LoVo (cell line): ENCODE measurements at places on chromosomes 2 and 18.
A peak's percentile ranks its signal among the peaks of the same experiment; 100 is the strongest.

- no peak for DNase-seq
Measured at GRCh38 chr2:190765386-190766173, 115.0 kb upstream of the GLS start.

DNA sequence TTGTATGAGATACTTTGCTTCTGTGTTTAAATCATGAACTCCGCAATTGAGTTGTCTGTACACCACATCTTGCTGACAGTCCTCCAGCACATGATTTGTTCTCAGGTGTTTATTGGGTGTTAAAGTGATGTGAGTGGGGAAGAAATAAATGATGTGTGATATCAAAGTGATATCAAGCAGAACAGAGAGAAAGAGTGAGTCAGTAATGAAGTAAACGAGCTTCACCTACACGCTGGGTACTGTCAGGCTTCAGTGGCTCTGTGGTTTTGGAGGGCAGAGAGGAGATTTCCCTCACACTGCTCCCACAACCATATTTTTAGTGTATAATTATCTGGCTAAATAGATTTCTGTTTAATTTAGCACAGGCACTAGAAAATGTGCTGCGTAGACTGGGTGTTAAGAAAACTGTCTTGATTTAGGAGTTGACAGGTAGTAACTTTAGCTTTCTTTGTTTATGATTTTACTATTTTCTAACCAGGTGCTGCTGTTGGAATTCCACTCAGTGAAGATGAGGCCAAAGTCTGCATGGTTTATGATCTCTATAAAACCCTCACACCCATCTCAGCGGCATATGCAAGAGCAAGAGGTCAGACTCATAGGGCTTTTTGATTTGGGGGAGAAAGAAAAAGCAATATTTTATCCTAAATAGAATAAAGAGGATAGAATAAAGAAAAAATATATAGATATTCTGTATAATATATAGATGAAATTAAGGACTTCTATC, 21.2 kb downstream of the ATIC start:
- DNase-seq = peak; percentile 55

DNA sequence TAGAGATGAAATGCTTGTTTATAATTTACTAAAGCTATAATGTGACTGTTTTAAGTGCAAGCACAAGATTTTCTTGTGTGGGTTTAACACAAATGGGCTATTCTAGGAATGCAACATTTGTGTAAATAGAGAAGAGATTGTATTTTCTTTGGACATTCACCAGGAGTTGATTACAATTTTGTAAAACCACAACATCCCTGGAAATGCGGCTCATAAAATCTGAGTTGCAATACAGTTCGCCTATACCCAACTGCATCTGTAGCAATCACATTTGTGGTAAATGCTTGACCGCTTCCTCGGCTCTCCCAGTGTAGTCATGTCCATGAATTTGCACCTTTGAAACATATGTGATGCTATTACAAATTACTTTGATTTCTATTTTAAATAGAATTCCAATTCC, 348.7 kb upstream of the CDH20 start:
- DNase-seq = no peak

GRCh38 chr2:60152226-60152833, 401.1 kb downstream of the BCL11A start:
- DNase-seq = no peak

- no peak for DNase-seq
Measured at GRCh38 chr2:142179686-142180085, 48.9 kb upstream of the LRP1B start.

- DNase-seq = no peak
Measured at GRCh38 chr2:7986431-7986830, 695.4 kb upstream of the ID2 start.

DNA sequence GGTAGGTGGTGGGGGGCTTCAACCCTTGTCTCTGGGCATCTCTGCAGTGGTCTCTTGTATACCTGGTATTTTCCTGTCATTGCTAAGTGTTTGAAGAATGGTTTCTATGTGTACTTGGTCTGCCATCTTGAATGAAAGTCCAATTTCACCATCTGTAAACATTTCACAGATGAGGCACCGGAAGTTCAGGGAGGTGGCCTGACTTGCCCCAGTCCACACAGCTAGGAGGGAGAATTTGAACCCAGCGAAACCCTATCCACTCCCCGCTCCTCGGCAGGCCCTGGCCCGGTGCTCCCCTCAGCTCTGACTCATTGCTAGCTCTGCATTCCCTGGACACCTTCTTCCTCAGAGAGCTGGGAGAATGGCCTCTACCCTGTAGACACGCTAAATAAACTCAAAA, 30.5 kb downstream of the ZAP70 start:
- DNase-seq = no peak

GRCh38 chr2:2804528-2804927, 473.5 kb upstream of the MYT1L start:
- DNase-seq = no peak
